ENCODE measurements at places on chromosomes 13 and 19. TPM values are rescaled to one million over a fixed set of nuclear protein-coding genes. Genes with fewer than 3 reads are reported as not detected.
A peak's percentile ranks its signal among the peaks of the same experiment; 100 is the strongest.

- no peak for DNase-seq
Measured at GRCh38 chr13:77868717-77869116, 49.9 kb downstream of the EDNRB start.

DNA sequence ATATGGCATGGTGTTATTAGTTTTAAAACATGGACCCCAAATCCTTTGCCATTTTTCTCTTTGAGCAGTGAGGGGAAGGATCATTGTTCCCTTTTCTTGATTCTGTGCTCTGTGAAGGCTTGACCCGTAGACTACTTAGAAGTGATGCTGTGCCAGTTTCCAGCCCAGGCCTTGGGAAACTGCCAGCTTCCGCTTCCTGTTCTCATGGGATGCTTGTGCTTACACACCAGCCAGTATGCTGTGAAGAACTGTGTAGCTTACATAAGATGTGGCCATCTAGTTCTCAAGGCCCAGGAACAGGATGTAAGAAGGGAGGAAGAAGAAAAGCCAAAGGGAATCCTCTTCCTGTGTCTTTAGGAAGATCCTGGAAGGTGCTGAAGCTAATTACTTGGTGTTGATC is 180.9 kb downstream of the PCCA start:
- DNase-seq = peak; percentile 89

- DNase-seq = no peak
Measured at GRCh38 chr13:99969919-99970650, 1.5 kb downstream of the ZIC5 start.

- DNase-seq = no peak
Measured at GRCh38 chr19:48752496-48753365, at the start of gene FUT1. TSS of gene FUT1 (minus strand) at chr19:48752641. CDS start at chr19:48751281, 1,360 bp downstream.

- no peak for DNase-seq
Measured at GRCh38 chr19:47511128-47511517, 3.7 kb downstream of the NAPA start.

DNA sequence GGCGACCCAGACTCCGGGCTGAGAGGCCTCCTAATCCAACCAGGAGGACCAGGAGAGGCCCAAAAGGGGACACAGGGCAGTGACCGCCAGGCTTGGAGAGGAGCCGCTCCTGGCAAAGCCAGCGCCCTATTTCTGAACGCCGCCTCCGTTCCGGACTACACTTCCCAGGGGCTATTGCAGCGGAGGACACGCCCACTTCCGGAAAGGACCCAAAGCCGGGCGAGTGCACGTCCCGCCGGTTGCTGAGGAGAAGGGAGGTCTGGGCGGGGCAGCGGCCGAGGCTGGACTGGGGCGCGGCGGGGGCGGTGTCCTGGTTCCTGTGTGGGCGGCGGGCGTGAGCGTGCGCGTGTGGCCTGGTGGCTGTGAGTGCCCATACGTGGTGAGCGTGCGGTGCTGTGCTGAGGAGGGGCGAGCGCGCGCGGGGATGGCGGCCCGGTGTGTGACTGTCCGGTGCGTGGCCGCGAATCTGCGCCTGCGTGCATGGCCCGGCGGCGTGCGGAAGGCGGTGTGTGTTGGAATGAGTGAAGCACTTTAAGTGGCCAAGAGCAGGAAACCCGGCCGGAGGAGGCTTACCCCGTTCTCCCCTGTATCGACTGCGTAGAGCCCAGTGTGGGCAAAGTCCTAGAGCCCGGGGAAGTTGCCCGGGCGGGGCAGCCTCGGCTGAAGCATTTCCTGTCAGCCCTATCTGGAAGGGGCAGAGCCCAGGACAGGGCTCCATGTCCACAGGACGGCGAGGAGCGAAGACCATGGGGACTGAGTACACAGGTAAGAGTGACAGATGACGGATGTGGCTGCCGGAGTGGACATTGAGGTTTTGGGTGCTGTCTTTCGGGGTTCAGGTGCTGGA is at the start of gene ZNF470:
Gene ZNF470, plus strand, starts transcription at position 195 of the 847 bp plus-strand sequence. CDS start 2,844 bp downstream, outside the sequence.
- DNase-seq = peak; percentile 91

DNA sequence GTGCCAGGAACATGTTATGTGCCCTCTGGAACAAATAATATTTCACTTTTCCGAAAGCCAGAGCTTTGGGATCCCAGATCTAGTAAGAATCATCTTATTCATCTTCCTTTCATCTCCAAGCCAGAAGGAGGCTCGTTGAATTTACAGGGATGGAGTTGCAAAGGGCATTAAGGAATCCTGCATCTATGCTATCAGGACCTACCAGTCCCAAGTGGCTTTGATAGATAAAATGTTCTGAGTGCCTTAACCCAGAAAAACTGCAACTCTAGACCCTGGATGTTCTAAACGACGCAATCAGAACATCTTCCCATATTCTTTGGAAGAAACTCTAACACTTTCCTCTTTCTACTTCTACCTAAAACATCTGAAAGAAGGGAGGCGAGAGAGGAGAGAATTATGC is 9.2 kb upstream of the EDDM13 start:
- DNase-seq = no peak

GRCh38 chr13:76461999-76462398 is 424.2 kb downstream of the KCTD12 start:
- DNase-seq = peak; percentile 70

- no peak for DNase-seq
Measured at GRCh38 chr19:6235031-6235951, 44.5 kb downstream of the MLLT1 start.

COMP gene
- total RNA-seq = 0.17 TPM

OR10H1 gene
- total RNA-seq = not detected

METTL21C gene
- total RNA-seq = 0.17 TPM

SLC25A41 gene
- total RNA-seq = 0.26 TPM

RNF225 gene
- under 0.01 TPM for total RNA-seq

IGFL1 gene
- total RNA-seq = not detected

Data from fibroblast of lung (primary cell).